ENCODE measurements at places on chromosomes 12 and 14. TPM values are rescaled to one million over a fixed set of nuclear protein-coding genes. Genes with fewer than 3 reads are reported as not detected.

DNA sequence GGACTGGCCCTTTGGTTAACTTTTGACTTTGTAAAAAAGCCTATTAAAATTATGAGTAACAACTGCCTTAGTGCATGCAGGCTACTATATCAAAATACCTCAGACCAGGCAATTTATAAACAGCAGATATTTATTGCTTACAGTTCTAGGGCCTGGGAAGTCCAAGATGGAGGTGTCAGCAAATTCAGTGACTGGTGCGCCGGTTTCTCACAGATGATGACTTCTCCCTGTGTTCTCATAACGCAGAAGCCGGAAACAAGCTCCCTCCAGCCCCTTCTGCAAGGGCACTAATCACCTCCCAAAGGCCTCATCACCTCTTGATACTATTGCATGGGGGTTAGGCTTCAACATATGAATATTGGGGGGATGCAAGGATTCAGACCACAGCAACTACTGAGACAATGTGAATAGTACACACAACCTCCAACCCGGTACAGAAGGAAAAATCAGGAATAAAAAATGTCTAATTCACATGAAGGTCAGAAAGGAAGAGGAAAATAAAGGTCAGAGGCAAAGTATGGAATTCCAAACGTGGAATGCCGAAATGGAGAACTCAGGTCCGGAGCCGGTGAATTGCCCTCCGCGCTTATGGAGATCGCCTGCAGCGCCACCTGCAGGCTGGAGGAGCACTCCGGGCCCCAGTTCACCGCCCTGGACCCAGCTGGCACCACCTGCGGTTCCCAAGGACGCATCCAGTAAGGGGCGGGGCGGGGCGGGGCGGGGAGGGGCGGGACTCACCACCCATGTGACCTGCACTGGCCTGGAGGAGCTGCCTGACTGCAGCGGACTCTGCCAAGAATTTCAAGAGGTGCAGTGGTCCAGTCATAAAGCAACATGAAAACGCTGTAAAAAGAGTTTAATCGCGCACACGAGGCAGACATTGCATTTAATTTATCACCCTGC, 203.4 kb downstream of the KIF26A start:
- peak; percentile 83 for DNase-seq

- no peak for DNase-seq
Measured at GRCh38 chr14:89660166-89660565, 243.1 kb upstream of the FOXN3 start.

GRCh38 chr12:92890601-92891106, 38.4 kb downstream of the EEA1 start:
- no peak for DNase-seq

DNA sequence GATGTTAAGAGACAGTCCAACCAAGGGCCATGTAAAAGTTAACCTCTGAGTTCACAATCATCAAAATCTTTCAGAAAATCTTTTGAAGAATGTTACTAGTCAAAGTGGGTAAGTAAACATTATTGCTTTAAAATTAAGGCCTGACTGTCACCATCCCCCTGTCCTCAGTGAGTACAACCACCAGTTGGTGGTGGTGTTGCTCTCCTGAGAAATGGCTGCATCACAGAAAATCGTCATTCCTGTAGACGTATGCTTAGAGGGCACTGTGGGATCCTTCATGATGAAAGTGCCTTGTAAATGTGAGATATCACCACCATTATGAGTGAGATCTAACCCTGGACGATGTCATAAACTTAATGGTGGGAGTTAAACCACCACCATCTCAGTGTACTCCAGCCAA, 451.2 kb downstream of the RPS29 start:
- no peak for DNase-seq

DNA sequence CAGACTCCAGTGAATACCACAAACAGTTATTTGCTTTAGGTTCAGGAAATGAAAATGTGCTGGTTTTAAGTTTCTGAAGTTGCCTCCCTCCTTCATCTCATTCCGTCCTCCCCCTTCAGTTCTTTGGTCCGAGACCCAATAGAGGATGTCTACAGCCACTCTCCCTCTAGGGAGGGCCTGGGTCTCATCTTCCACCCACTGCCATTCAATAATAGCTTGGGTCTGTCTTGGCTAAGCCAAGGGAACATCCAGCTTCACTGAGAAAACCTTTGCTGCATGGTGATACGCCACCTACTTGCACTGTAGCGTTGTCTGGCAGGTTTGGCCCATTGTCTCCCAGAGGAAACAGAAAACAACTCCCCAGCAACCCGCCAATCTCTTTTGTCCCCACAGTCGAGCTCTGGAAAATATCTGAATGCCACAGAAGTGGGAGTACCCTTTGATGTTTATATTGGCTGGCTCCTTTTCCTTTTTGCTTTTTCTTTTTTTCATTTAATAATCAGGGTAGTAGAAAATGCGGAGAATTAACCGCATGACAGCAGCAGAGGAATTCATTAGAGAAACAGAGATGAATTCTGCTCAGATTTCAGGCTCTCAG, 380.1 kb downstream of the RAD51B start:
- DNase-seq, result no peak

The SRRM4 gene
- total RNA-seq, result 0.27 TPM

The TEX52 gene
- total RNA-seq, result not detected

GRCh38 chr12:68665016-68665569, 21.7 kb upstream of the NUP107 start:
- DNase-seq, result no peak

DNA sequence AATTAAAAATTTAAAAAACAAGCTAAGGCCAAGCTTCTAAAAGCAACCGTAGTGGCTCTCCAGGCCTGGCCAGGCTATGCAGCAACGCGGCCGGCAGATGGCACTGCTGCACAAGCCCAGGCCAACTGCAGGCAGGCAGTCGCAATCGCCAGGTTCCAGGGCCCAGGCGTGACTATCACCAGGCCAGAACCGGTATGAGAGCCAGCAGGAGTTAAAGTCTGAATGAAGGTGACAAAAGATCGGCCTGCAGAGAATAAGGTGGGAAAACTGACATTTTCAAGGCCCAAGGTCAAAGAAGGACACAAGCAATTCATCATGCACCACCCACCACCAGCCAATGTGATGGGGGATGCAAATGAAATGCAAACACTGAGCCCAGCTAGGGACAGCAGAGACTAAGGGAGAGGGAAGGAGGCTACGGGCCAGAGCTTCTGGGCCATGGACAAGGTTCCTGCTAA, 43.6 kb upstream of the ANO2 start:
- DNase-seq, result peak; percentile 69

The CPNE6 gene
- total RNA-seq, result not detected

GRCh38 chr12:66823857-66824570, 145.1 kb upstream of the GRIP1 start:
- DNase-seq, result no peak

The COX8C gene
- total RNA-seq, result not detected

- no peak for DNase-seq
Measured at GRCh38 chr14:63676615-63677014, 34.9 kb upstream of the WDR89 start.

The KRT2 gene
- total RNA-seq, result not detected

- peak; percentile 23 for DNase-seq
Measured at GRCh38 chr14:104678901-104679705, 10.3 kb upstream of the INF2 start.

DNA sequence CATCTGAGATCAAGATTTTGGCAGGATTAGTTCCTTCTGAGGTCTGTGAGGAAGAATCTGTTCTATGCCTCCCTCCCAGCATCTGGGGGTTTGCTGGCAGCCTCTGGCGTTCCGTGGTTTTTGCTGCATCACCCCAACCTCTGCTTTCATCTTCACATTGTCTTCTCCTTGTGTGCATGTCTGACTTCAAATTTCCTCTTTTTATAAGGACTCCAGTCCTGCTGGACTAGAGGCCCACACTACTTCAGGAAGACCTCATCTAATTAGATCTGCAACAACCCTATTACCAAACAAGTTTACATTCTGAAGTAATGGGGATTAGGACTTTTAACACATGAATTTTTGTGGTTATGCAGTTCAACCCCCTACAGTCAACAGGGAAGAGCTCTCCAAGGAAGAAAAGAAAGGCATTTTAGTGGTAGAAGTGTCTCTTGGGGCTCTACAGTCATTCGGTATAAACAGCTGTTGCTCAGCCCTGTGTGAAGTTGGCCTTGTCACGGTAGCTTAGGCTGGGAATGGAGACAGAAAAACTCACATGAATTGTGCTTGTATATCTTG, 89.7 kb downstream of the CAND1 start:
- no peak for DNase-seq

- peak; percentile 68 for DNase-seq
Measured at GRCh38 chr12:121095544-121096198, 37.0 kb upstream of the P2RX7 start.

The P2RX7 gene
- total RNA-seq, result 0.62 TPM

GRCh38 chr14:105182296-105183020, 1.3 kb upstream of the NUDT14 start:
- DNase-seq, result no peak

The SLC17A8 gene
- total RNA-seq, result 0.91 TPM

DNA sequence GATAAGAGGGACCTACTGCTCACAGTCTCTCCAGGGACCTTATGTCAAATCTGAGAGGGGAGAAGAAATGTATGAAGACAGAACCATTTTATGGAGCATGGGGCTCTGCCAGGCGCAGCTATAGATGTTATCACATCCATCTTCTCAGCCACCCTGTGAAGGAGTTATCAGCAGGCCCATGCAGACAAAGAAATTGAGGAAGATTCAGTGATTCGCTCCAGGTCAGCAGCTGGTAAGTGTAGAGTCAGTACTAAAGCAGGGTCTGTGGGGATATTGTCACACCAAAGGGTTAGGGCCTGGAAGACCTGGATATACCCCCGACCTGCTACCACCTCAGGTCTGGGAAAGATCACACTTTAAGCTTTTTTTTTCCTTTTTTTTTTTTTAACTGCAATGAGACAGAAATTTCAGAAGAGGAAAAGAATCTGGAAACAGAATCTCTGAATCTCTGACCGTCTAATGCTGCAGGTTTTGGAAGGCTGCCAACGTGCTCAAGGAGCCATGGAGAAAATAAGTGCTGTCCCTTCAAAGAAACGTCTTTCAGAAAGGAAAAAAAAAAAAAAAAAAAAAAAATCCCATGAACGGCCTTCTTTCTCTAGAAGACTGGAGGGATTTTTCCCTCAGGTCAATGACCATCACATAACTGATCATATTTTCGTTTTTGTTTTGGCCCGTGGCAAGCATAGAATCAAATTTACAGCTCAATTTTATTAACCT, 73.3 kb upstream of the PLEKHG7 start:
- DNase-seq, result no peak

DNA sequence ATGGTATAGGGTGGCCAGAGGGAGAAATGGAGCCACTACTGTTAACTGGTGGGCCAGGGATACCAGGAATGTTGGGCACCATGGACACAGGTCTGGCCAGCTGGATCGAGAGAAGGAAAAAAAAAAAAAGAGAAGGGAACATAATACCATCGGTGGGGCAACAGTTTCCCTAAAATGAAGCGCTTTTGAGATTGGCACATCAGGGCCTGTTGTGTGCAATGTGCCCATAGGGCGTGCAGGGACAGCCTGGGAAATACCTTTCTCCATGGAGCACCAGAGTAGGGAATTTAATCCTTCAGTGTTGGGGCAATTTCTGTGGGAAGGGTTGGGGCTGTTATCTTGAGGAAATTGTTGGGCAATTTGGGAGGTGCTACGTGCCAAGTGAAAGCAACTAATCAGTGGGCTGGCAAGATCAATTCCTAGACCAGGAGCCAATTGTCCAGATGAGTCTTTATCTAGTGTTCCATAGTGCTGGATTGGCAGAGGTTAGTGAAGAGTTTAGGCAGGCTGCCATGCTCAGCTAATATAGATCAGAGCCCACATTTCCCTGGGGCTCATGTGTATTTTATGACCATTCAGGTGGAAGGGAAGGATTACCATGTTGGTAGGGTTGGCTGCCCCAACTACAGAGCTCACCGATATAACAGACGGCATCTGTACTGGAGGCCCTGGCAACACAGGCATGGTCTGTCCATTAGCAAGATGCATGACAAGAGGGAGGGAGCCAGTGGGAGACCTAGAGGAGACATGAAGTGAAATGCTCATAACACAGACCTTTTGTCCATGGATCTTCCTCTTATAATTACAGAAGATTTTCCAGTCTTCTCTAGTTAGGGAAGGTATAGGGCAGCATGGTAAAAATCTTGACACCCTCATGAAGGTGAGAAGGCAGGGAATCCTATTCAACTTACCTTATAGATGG, 25.5 kb upstream of the NPFF start:
- DNase-seq, result no peak

The MSI1 gene
- 11.7 TPM for total RNA-seq

All from colonic mucosa (tissue), 4 donors.